ENCODE measurements at places on chromosomes 11 and 22.

DNA sequence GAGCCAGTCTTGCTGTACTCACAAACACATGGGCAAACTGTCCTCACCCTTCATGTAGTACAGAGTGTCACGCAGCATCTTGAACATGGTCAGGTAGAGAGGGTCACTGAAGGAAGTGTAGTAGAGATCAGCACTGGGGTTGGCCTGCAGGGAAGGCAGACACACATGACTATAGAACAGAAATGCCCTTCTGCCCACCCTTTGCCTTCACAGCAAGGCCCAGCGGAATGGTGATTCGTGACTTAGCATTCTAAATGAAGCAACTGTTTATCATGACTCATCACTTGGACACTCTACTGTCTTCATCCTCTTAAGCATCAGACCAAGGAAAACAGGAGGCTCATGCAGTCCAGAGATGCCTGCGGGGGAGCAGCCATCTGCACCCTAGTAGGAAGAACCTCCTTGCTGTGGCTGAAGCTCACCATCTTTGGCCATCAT lies 33.4 kb downstream of the SERPIND1 start:
- DNase-seq = peak; percentile 78

DNA sequence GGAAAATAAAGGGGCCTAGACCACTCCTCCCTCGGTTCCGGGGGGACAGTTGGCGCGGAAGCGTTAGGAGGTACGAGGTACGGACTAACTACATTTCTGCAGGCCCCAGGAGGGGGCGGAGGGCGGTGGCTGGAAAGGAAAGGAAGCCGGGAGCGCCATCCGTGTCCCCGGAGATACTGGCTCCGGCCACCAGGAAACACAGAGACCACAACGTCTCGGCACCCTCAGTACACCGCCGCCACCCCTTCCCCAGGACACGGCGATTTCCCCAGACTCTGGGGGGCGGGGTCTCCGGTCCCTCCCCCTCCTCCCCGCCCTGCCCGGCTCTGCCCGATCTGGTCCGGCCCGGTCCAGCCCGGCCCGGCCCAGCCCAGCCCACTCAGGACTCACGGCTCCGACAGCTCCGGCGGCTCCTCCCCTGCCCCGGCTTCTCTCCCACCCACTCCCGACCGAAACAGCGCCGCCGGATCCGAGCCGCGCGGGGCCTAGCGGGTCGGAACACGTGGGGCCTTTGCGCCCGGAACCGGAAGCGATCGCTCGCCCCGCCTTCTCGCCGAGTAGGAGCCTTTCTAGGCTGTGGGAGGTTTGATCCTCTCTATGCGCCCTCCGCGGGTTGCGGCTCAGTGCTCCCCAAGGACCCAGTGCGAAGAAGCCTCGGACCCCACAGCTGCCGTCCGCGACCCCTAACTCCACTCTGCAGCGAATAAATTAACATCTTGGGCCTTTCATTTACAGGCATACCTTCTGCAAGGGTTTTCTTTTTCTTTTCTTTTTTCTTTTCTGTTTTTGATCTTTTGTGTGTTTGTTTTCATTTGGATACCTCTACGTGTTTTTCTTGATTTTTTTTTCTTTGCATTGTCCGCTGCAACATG lies at the start of gene ZNF202:
Gene ZNF202 (minus strand): TSS at position 502 of the 872 bp plus-strand sequence. CDS start 10,772 bp downstream, outside the sequence.
- peak; percentile 71 for DNase-seq

- no peak for DNase-seq
Measured at GRCh38 chr22:30968015-30968923, at the start of gene MORC2. Gene MORC2, minus strand, starts transcription at chr22:30968774. Its CDS starts 885 bp downstream, at chr22:30967889.

GRCh38 chr11:110087812-110088534 lies 5.2 kb upstream of the ZC3H12C start:
- DNase-seq = no peak

DNA sequence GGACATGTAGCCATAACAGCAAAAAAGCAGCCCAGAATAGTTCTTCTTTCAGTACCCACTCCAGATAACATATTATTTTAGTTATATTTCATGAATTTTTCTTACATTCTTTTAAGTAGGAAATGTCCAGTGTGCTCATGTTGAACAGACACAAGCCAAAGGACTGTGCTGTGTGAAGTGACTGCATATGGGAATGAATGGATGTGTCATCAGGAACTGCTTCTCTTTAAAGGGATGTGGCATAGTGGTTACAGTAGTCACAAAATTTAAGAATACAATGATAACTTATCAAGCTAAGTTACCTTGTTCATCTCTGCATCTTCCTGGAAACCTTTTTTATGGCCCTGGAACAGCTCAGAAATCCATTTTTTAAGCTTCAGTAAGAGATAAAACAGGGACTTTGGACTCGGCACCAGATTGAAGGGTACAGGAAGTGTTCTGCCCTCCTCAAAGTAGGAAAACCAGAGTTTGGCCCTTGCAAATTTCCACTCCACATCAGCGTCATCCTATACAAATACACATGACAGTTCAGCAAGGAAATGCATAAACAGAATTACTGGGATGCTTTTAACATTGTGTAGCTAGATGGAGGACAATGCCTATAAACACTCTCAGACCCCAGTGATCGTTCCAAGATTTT lies 112.8 kb downstream of the TRPC6 start:
- DNase-seq = no peak

DNA sequence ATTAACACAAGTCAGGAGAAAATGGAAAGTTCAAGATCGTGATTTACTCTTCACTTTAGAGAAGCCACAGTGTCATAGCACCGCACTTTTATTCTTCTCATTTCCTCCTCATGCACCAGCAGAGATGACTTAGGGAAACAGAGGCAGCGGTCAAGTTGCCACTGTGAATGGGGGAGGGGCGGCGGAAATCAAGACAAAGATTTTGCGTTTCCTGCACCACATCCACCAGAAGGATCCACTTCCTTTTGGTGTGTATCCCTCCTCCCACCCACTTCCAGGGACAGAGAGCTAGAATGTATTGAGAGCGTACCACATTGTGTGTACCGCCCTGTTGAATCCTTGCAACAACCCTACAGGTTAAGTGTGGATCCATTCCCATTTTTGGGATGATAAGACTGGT lies 21.8 kb downstream of the TSPAN18 start:
- no peak for DNase-seq

- DNase-seq = no peak
Measured at GRCh38 chr11:10641177-10641911, 52.2 kb downstream of the IRAG1 start.

- DNase-seq = no peak
Measured at GRCh38 chr11:35914816-35915215, 29.0 kb upstream of the LDLRAD3 start.

DNA sequence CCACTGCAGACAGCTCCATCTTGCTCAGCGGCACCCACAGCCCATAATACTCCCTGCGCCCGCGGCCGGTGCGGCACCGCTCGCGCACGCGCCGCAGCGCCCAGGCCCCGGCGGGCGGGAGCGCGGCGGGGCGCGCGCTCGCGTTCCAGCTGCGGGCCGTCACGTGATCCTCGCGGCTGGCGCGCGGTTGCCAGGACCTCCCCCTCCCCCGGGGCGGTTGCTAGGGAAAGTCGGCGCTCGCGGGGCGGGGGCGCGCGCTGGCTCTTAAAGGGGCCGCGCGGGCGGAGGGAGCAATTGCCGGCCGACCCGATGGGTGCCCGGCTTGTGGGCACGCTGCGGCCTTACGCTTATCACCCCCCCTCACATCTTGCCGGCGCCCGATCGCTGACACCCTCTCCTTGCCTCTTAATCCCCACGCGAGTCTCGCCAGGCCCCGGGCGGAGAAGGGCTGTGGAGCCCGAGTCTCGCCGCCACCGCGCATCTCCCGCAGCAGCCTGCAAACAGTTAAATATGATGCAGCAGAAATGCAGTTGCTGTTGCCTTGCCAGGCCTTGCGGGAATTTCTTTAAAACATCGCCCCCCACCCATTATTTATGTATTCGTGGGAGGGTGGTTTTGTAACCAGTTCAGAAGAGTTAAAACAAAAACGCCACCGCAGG lies at the start of gene CBX6:
Gene CBX6 (minus strand): TSS at position 45 of the 659 bp plus-strand sequence. CDS start 26 bp downstream, at position 19.
- DNase-seq = peak; percentile 83
